ENCODE measurements at places on chromosomes 6 and 20.

GRCh38 chr6:105785066-105785811 lies 300.9 kb upstream of the PRDM1 start:
- no peak for DNase-seq

- DNase-seq, result no peak
Observed at GRCh38 chr20:63072231-63072791, 65.5 kb upstream of the BHLHE23 start.

- DNase-seq, result no peak
Observed at GRCh38 chr6:11731423-11731822, 47.2 kb downstream of the ADTRP start.

DNA sequence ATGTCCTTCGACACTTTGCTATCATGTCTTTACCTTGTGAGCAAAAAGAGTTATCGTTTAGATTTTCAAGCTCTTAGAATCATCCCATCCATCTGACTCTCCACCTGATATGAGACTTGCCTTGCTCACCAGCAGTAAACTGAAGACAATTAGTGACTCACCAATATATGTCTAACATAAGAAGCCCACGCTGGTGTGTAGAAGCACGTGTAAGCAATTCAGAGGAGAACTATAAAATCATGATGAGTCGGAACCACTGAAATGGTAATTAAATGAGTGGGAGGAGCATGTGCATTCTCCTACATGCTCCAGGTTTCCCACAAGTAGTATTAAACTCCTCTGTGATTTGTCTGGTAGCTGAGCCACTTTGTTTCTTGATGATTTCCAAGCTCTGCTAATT lies 181.6 kb upstream of the RNF217 start:
- no peak for DNase-seq

GRCh38 chr6:146860583-146860982 lies 261.8 kb downstream of the ADGB start:
- no peak for DNase-seq

GRCh38 chr6:107711412-107712236 lies 112.5 kb downstream of the SCML4 start:
- DNase-seq, result no peak

- no peak for DNase-seq
Observed at GRCh38 chr20:8334641-8335040, 202.6 kb downstream of the PLCB1 start.

- peak; percentile 44 for DNase-seq
Observed at GRCh38 chr6:118787724-118788423, 106.1 kb upstream of the ASF1A start.

DNA sequence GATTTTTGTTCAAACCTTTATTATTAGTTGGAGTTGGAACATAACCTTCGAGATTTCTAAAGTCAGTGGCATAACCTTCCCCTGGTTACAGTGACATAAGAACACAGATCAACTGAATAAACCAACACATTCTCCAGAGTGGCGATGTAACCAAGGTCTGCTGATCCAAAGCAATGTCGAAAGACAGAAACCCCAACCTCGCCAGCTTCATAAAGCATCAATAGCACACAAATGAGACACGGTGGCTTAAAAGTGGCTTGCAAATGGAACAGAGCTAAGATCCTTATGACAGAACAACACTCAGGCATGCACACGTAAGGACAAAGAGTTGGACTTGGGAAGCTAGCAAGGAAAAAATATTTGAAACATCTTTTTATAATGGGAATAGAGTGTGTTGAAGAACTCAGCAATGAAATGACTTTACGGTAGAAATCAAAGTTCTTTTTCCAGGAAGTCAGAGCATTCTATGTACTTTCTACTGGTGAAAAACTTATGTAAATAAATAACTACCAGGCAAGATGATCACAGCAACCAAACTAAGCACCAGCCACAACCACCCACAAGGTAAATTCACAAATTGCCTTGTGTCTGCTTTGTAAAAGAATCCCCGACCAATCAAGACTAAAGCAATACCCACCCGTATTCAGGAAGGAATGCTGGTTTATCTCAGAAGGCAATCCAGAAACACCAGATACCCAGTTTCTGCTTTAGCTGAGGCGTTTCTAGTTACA lies 61.0 kb upstream of the NHSL1 start:
- no peak for DNase-seq

Measured in endothelial cell of umbilical vein (primary cell).